ENCODE measurements at places on chromosomes 7 and 10.

- no peak for DNase-seq
- no peaks in the 10 kb centered on the region for H3K36me3 ChIP-seq
- no peaks in the 10 kb centered on the region for H3K27me3 ChIP-seq
- H3K4me3 ChIP-seq, result no peak overlapping the region
Observed at GRCh38 chr7:136513744-136514143, 354.7 kb upstream of the CHRM2 start.

GRCh38 chr7:41893656-41894055, 190.8 kb upstream of the INHBA start:
- no peaks in the 10 kb centered on the region for H3K4me1 ChIP-seq
- DNase-seq, result no peak
- no peaks in the 10 kb centered on the region for H3K36me3 ChIP-seq
- no peak overlapping the region for H3K4me3 ChIP-seq
- H3K27ac ChIP-seq, result no peak overlapping the region
- H3K27me3 ChIP-seq, result no peaks in the 10 kb centered on the region

- H3K4me1 ChIP-seq, result no peaks in the 10 kb centered on the region
- no peaks in the 10 kb centered on the region for H3K27me3 ChIP-seq
- peak overlapping the region; percentile 3 for H3K27ac ChIP-seq
- H3K4me3 ChIP-seq, result no peak overlapping the region
- no peaks in the 10 kb centered on the region for H3K36me3 ChIP-seq
Observed at GRCh38 chr10:60351191-60351853, 38.4 kb downstream of the ANK3 start.

DNA sequence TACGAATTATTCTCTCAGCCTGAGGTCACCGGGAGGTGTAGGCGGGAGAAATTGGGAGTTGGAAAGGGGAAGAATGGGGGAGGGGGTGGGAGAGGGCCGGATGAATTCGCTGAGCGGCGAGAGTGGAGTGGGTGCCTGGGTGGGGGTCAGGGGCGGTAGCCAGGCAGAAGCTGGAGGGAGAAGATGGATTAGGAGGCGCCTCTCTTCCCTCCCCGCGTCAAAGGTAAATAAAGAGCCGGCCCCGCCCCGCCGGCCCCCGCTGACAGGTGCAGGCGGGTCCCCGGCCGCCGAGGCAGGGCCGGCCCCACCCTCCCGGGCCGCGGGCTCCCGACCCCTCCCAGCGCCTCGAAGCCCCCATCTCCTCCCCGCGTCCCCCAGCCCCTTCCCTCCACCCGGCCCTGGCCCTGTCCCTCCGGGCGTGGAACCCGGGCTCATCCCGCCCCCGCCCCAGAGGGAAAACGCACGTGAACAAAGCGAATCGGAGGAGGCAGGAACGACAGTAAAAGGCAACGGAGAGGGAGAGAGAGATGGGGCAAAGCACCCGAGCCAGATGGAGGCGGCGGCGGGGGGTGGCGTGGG, 872 bp downstream of the FAM131B start:
- H3K27me3 ChIP-seq, result peaks cover 12% of the 10 kb centered on the region
- peak overlapping the region; percentile 64 for H3K4me3 ChIP-seq
- DNase-seq, result no peak
- peaks cover 19% of the 10 kb centered on the region for H3K4me1 ChIP-seq
- H3K36me3 ChIP-seq, result no peaks in the 10 kb centered on the region

DNA sequence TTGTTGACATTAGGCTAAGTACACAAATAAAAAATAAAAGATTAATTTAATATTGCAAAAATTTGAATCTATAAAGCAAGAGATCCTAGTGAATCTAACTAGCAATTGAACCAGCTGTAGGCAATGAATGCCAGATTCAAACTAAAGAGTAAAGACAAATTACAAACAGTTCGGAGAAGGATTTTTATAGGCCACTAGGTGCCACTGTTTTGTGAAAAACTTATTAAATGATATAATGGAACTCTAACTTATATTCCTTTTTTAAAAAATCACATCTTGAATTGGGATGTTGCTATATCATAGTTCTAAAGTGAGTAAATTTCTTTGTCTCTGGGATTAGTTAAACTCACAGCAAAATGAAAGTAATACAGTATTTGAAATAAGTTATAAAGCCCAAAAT, 39.1 kb upstream of the GNAI1 start:
- no peaks in the 10 kb centered on the region for H3K4me1 ChIP-seq
- peak; percentile 47 for DNase-seq
- no peaks in the 10 kb centered on the region for H3K27me3 ChIP-seq
- no peaks in the 10 kb centered on the region for H3K36me3 ChIP-seq
- H3K27ac ChIP-seq, result no peak overlapping the region

DNA sequence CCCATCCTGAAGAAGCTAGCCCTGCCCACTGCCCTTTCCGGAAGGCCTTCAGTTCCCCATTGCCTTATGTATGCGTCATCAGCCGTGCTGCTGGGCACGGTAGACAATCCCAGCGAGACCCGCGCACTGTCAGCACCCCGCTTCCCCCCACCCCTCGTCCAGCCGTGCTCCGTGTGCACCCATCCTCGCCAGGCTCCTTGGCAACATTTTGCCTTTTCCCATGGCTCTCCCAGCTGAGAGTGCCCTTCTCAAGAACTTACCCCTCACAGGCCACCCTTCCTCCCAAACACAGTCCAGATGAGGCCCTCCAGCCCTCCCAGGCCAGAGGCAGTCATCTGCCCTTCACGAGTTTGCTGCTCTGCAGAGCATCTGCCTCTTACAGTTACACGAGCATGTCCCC, 633.8 kb upstream of the FOXK1 start:
- H3K4me3 ChIP-seq, result no peak overlapping the region
- no peaks in the 10 kb centered on the region for H3K27me3 ChIP-seq
- H3K36me3 ChIP-seq, result no peaks in the 10 kb centered on the region
- no peak for DNase-seq
- no peak overlapping the region for H3K27ac ChIP-seq
- no peaks in the 10 kb centered on the region for H3K4me1 ChIP-seq

- DNase-seq, result no peak
- H3K27me3 ChIP-seq, result no peaks in the 10 kb centered on the region
- H3K27ac ChIP-seq, result no peak overlapping the region
- H3K4me1 ChIP-seq, result peaks cover 32% of the 10 kb centered on the region
- H3K36me3 ChIP-seq, result no peaks in the 10 kb centered on the region
Observed at GRCh38 chr10:12717981-12718707, 283.4 kb downstream of the CCDC3 start.

GRCh38 chr10:105187243-105187642, 546.2 kb downstream of the SORCS3 start:
- DNase-seq, result no peak
- H3K27me3 ChIP-seq, result no peaks in the 10 kb centered on the region
- H3K27ac ChIP-seq, result no peak overlapping the region
- H3K4me1 ChIP-seq, result no peaks in the 10 kb centered on the region
- H3K36me3 ChIP-seq, result no peaks in the 10 kb centered on the region

Measured in stomach (tissue), 19 donors.